ENCODE measurements at places on chromosomes 16 and 17. TPM values are rescaled to one million over a fixed set of nuclear protein-coding genes. Genes with fewer than 3 reads are reported as not detected.

DNA sequence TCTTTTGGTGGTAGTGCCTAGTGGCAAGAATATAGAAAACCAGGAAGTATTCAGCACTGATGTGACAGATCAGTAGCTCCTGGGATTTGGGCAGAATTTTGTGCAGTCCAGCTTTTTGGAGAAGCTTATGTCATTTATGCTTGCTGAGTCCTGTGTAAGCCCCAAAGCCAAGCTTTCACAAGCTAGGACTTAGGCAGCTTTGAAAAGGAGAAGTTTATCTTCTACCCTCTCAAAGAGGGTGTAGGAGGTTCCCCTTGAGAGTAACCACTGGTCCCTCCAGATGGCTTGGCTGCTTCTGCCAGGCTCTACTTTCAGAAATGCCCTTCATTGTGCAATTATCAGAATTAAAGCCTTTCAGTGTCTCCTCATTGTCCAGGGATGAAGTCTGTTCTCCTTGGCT lies 78.8 kb downstream of the CES1 start:
- DNase-seq, result no peak
- H3K4me1 ChIP-seq, result no peaks in the 10 kb centered on the region
- no peak overlapping the region for H3K4me3 ChIP-seq
- no peaks in the 10 kb centered on the region for H3K27me3 ChIP-seq
- no peaks in the 10 kb centered on the region for H3K36me3 ChIP-seq

DNA sequence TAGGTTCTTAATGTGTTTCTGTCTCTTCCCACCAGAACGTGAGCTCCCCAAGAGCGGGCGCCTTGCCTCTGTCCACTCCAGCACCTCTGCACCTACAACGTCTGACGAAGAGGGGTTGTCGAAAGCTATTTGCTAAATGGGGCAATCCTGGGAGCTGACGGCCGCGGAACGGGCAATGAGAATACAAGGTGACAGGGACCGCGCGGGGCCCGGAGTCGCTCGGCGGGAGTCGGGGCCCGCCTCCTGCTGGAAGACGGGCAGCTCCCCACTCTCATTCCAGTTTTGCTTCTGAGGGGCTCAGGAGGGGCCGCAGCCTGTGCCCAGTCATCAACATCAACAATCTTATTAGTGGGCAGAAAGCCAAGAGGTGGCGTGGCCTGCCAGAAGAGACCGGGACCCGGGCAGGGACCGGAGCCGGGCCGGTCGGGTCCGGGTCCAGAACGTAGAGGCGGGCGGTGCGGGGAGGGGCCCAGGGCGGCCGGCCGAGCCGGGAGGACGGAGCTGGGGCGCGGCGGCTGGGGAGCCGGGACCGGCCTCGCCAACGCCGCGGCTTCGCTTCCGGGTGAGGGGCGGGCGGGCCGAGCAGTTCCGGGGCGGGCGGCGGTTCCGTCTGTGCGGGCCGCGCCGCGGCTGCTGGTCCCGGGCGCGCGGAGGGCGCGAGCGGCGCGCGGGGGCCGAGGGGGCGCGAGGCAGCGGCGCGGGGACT lies at the start of gene MOSMO:
Gene MOSMO (plus strand): TSS at position 603 of the 706 bp plus-strand sequence. CDS start 191 bp downstream, outside the sequence.
- H3K4me1 ChIP-seq, result no peaks in the 10 kb centered on the region
- peak within 1 kb of the TSS; percentile 87 for H3K4me3 ChIP-seq
- no peak within 1 kb of the TSS for H3K27ac ChIP-seq
- peaks cover 28% of the 10 kb centered on the region for H3K27me3 ChIP-seq

DNA sequence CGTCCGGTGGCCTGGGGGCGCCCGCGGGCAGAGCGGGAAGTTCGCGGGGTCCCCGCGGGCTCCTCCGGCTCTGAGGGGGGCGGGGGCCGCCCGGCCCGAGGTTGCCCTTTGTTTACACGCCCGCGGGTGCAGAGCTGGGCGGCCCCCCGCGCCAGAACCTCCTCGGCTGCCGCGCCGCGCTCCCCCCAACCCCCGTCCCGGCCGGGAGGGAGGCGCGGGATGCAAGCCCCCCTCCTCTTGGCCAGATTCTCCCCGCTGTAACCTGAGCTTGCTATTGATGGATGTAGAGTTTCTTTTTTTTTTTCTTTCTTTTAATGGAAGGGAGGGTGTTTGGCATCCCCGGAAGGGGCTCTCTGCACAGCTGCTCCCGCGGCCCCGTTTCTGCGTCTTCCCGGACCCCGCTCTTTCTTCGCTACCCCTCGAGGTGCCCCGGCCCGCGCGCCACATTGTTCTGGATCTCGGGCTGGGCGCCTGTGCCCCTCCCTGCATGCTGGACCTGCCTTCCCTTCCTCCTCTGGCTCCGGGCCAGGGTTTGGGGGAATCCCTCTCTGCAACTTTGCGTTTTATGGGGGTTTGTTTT lies 646 bp downstream of the CBX2 start:
- H3K4me3 ChIP-seq, result peak overlapping the region; percentile 87
- DNase-seq, result peak; percentile 86
- peak overlapping the region; percentile 90 for H3K27ac ChIP-seq
- peaks cover 13% of the 10 kb centered on the region for H3K4me1 ChIP-seq
- peaks cover 24% of the 10 kb centered on the region for H3K36me3 ChIP-seq
- H3K27me3 ChIP-seq, result no peaks in the 10 kb centered on the region

GRCh38 chr17:40992666-40993065 lies 1.3 kb downstream of the KRTAP3-3 start:
- no peaks in the 10 kb centered on the region for H3K36me3 ChIP-seq
- H3K4me1 ChIP-seq, result no peaks in the 10 kb centered on the region
- DNase-seq, result no peak
- H3K4me3 ChIP-seq, result no peak overlapping the region

DNA sequence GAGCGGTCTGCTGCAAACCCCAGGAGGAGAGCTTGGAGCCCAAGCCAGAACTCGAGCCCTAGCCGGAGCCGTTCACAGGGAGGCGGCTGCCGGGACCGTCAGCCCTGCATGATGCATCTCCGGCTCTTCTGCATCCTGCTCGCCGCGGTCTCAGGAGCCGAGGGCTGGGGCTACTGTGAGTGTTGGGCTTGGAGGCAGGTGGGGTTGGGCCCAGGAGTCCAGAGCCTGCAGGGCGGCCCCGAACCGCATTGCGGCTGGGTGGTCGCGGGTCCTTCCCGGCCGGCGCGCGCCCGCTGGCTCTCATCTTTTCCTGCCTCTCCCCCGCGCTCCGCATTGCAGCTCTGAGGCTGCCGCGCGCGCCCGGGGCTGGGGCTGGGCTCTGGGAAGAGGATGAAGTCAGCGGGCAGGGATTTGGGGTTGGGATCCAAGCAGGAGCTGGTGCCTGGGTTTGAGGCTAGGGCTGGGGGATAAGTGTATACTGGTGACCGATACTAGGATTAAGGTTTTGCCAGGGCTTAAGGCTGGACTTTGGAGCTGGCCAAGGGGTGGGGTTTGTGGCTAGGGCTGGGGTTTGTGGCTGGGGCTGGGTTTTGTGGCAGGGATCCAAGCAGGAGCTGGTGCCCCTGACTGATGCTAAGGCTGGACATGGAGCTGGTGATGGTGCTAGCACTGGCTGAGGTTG lies 532 bp downstream of the CNTNAP1 start:
- peak overlapping the region; percentile 77 for H3K4me3 ChIP-seq
- H3K4me1 ChIP-seq, result peaks cover 5% of the 10 kb centered on the region
- DNase-seq, result peak; percentile 90
- H3K27me3 ChIP-seq, result peaks cover 23% of the 10 kb centered on the region
- H3K27ac ChIP-seq, result no peak overlapping the region
- no peaks in the 10 kb centered on the region for H3K36me3 ChIP-seq

DNA sequence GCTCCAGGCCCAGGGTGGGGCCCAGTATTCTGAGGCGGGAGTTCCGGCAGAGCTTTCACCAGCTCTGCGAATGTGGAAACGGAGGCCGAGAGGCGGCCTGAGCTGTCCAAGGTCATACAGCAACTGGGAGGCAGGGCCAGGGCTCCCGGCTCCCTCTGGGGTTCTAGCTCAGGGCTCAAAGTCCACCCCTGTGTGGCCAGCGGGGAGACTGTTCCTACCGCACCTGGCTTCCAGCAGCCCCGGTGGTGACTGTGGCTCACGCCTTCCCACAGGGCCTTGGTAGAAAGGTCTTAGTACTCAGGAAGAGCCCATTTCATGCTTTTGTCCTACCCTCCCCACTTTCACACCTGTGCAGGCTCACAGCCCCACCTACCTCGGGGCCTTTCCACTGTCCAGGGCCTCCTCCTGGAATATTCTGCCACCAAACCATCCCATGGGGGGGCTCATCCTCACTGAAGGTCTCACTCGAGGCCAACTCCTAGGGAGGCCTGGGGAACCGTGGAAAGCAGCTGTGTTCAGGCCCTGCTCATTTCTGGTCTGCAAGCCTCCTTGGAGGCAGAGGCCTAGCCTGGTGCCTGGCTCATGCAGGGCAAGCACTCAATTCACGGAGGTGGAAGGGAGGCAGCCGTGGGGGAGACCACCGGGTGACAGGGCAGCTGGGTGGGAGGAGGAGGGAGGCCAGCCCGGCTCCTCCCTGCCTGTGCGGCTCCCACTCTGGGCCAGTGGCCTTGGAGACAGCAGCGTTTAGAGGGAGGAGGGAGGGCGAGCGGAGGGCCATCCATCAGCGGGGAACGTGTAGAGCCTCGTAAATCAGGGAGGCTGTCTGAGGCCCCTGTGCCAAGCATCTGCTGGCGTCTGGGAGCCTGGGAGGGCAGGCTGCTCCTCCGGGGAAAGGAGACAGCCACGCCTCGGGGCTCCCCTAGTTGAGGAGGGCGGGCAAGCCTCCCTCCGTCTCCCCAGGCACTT lies 12.7 kb upstream of the DOC2B start:
- H3K4me3 ChIP-seq, result no peak overlapping the region
- peak overlapping the region; percentile 57 for H3K27ac ChIP-seq
- H3K4me1 ChIP-seq, result no peaks in the 10 kb centered on the region
- DNase-seq, result no peak
- no peaks in the 10 kb centered on the region for H3K36me3 ChIP-seq

DNA sequence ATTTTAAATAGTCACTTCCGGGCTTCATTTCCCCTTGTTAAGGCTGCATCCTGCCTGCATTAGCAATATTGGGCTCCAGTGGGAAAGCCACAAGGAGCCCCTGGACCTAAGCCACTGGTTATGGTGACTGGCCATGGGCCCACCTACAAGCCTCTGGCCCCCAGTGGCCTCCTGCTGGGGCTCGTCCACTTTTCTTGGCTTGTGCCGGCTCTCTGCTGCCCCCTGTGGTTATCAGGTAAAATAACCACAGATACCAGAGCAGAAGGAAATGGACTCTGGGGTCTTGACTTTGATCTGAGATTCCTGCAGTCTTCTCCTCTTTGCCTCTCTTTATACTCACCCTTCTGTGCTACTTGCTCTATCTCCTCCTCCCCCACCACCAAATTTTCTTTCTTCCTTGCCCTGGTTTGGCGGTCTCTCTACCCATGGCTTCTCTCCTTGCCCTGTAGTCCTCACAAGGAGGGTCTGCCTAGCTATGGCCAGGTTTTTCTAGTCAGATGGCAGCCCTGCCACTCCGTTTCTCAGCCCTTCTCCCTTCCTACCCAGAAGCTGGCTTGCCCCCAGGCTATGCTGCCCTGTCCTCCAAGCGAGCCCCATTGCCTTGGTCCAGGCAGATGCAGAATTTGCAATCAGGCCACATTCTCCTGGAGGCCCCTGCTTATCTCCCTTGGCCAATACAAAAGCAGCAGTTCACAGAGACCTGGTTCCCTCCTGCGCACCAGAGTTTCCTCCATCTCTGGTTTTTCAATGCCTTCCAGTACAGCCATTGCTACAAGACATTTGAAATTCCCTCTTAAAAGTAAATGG lies 82.9 kb upstream of the RCVRN start:
- peak; percentile 89 for DNase-seq
- no peaks in the 10 kb centered on the region for H3K36me3 ChIP-seq
- H3K4me1 ChIP-seq, result no peaks in the 10 kb centered on the region
- no peak overlapping the region for H3K4me3 ChIP-seq

DNA sequence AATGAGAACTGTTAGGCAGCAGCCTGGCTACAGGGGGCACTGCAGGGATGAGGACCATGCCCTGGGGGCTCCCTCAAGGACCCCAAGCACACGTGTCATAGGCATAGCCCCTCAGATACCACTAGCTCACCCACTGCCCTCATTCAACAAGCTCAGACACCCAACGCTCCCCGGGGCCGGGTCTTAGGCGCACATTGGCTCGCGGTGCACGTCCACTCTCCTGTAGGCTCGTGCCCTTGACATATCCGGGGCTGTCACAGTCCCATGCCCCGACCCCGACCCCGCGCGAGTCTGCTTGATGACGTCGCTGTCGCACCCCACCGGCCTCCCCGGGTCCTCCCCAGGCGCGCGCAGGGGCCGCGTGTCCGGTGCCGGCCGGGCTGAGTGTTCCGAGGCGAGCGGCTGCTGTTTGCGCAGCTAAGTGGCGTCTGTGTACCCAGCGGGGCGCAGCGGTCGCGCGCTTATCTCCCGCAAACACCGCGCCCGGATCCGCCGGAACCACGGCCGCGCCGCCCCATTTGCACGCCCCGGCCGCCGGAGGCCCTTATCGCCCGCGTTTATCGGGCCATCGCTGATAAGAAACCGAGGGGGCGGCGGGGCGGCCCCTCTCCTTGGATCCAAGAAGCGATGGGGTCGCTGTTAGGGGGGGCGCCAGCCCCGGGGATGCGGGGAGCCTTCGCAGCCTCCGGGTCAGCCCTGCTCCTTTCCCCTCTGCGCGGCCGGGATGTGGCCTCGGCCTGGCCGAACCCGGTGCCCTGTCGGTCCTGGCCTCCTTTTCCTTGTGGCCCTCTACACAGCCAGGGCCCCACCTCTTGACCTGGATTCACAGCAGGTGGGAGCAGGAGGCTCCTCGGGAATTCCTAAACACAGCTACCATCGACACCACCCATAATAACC lies 20.7 kb upstream of the NAGS start:
- peak; percentile 91 for DNase-seq
- peak overlapping the region; percentile 75 for H3K4me3 ChIP-seq
- no peaks in the 10 kb centered on the region for H3K36me3 ChIP-seq
- no peaks in the 10 kb centered on the region for H3K4me1 ChIP-seq

DNA sequence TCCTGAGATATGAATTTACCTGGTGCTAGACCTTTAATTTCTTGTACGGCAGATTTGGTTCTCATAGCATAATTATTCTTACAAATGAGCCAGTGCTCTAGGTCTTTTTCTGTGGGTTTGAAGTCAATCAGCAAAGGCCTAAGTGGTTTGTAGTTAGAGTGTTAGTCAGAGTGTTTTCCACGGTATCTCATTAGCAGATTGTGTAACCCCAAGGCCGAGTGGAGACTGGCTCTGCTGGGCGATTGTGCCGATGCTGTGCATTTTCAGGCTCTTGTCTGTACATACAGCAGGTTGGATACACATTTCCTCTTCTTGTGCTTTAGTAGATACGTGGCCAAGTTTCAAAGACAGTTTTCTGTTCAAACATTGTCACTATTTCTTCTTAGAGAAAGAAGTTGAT lies 78.6 kb upstream of the CA10 start:
- no peak overlapping the region for H3K4me3 ChIP-seq
- H3K27me3 ChIP-seq, result no peaks in the 10 kb centered on the region
- no peaks in the 10 kb centered on the region for H3K4me1 ChIP-seq
- no peak overlapping the region for H3K27ac ChIP-seq
- no peaks in the 10 kb centered on the region for H3K36me3 ChIP-seq

ZNF174 gene
- 13.4 TPM for total RNA-seq

KRTAP4-3 gene
- not detected for total RNA-seq

Measured in endodermal cell (in vitro differentiated cells).